ENCODE measurements at places on chromosomes 2 and 18. TPM values are rescaled to one million over a fixed set of nuclear protein-coding genes. Genes with fewer than 3 reads are reported as not detected.

The CHRND gene
- not detected for total RNA-seq

The ONECUT2 gene
- total RNA-seq: 1.0 TPM

The MBD2 gene
- total RNA-seq: 31.9 TPM

The DES gene
- not detected for total RNA-seq

The SELENOI gene
- total RNA-seq: 22.0 TPM

The WDR12 gene
- 60.5 TPM for total RNA-seq

The NETO1 gene
- total RNA-seq: 12.9 TPM

The GPR55 gene
- 0.81 TPM for total RNA-seq

The NOSTRIN gene
- total RNA-seq: 0.69 TPM

The GPR35 gene
- 5.2 TPM for total RNA-seq

The PDCD1 gene
- not detected for total RNA-seq

The RNF103 gene
- 12.3 TPM for total RNA-seq

The TCF23 gene
- total RNA-seq: not detected

The AKAIN1 gene
- total RNA-seq: not detected

The REG1B gene
- not detected for total RNA-seq

The FRZB gene
- total RNA-seq: 0.11 TPM

The GAD1 gene
- total RNA-seq: 10.6 TPM

The TMEM247 gene
- total RNA-seq: not detected

The WNT10A gene
- total RNA-seq: 0.40 TPM

The SLC39A6 gene
- total RNA-seq: 18.3 TPM

The TRIM43 gene
- total RNA-seq: not detected

The SAG gene
- total RNA-seq: not detected

The RUFY4 gene
- total RNA-seq: not detected

The SERPINB3 gene
- 5.6 TPM for total RNA-seq

The MBOAT2 gene
- total RNA-seq: 30.7 TPM

The B3GNT7 gene
- 11.0 TPM for total RNA-seq

The MAB21L4 gene
- total RNA-seq: 1.0 TPM

The SCG2 gene
- 0.98 TPM for total RNA-seq

The PROKR1 gene
- 0.12 TPM for total RNA-seq

The AOX1 gene
- 54.9 TPM for total RNA-seq

All from PC-3 (cell line).